Activated CD8-positive, alpha-beta memory T cell treated with anti-CD3 and anti-CD28 coated beads, Interleukin-2, amount 10 ng/mL, durations not matched to agents 7 days and 5 days (primary cell): ENCODE measurements at places on chromosomes 5 and 9. TPM values are rescaled to one million over a fixed set of nuclear protein-coding genes. Genes with fewer than 3 reads are reported as not detected.

Gene CKMT2
- total RNA-seq: not detected

Gene CBY3
- 0.59 TPM for total RNA-seq

Gene SOHLH1
- total RNA-seq: not detected

Gene TMCO6
- 35.3 TPM for total RNA-seq

Gene BICD2
- 27.2 TPM for total RNA-seq

Gene SPINK1
- total RNA-seq: not detected

Gene EIF4E1B
- not detected for total RNA-seq

Gene PCDHGB5
- total RNA-seq: not detected

Gene LRRTM2
- not detected for total RNA-seq

Gene CDH9
- not detected for total RNA-seq

Gene AMBP
- not detected for total RNA-seq

Gene LTC4S
- 1.5 TPM for total RNA-seq

Gene AK1
- total RNA-seq: 33.6 TPM

Gene ZNF883
- 0.44 TPM for total RNA-seq

Gene GPR150
- 0.58 TPM for total RNA-seq

Gene PPIC
- total RNA-seq: not detected

Gene PLPP7
- not detected for total RNA-seq

Gene DPYSL3
- not detected for total RNA-seq

Gene UNC5A
- total RNA-seq: not detected

Gene FBN2
- total RNA-seq: not detected

Gene ADRB2
- 4.4 TPM for total RNA-seq

Gene C9orf153
- not detected for total RNA-seq

Gene DMRT2
- total RNA-seq: not detected

Gene PRDM12
- total RNA-seq: 0.15 TPM

Gene GDA
- total RNA-seq: not detected

Gene CLTB
- 61.8 TPM for total RNA-seq

Gene ATP10B
- total RNA-seq: not detected

Gene DIRAS2
- total RNA-seq: not detected

Gene F2RL2
- total RNA-seq: 0.07 TPM

Gene GABRA1
- total RNA-seq: not detected

Gene SPATA31E1
- not detected for total RNA-seq

Gene BAAT
- not detected for total RNA-seq

Gene RRAGA
- total RNA-seq: 43.5 TPM

Gene CCDC112
- 0.40 TPM for total RNA-seq

Gene RASGEF1C
- total RNA-seq: not detected

Gene IL7R
- total RNA-seq: 10.4 TPM

Gene PCDHB13
- not detected for total RNA-seq

Gene ARL14EPL
- 0.12 TPM for total RNA-seq

Gene SPINK4
- total RNA-seq: not detected

Gene BNC2
- total RNA-seq: not detected

Gene ZNF346
- 31.2 TPM for total RNA-seq

Gene PRSS3
- total RNA-seq: not detected

Gene OMD
- total RNA-seq: not detected

Gene STK32A
- total RNA-seq: not detected

Gene SURF1
- total RNA-seq: 35.6 TPM

Gene SNX18
- total RNA-seq: 35.2 TPM

Gene NUTM2G
- not detected for total RNA-seq

Gene FBXO38
- total RNA-seq: 52.2 TPM
